ENCODE measurements at places on chromosomes 12 and 14.
A peak's percentile ranks its signal among the peaks of the same experiment; 100 is the strongest.

- no peak for DNase-seq
Observed at GRCh38 chr12:59147791-59148190, 227.5 kb upstream of the LRIG3 start.

DNA sequence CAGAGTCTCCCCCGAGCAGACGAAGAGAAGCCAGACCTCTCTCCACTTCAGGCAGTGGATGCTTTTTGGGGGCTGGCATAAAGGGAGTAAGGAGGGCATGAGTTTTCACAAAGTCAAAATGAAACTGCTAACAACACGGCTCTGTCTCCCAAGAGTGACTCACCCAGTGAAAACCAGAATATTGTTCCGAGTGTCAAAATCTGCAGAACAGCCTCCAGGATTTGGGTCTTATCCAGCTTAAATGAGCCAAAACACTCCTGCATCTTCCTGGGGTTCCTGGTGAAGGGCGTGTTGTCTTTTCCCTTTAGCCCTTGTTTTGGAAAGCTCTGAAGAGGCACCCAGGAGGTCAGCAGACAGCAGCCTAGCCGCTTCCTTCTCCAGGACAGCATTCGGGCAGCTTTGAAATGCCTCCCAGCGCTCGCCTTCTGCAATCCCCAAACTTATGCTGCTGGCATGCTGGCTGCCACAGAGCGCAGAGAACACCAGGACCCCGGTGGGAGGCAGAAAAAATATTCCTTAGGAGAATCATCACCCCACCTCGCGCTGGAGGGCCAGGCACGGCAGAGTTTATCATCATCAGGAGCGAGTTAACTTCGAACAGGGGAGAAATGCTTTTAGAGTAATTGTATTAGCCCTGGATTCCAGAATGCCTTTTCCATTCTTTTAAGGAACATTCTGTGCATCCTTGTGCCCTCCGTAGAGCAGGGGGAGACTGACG lies 117.7 kb upstream of the NCOR2 start:
- peak; percentile 63 for DNase-seq

DNA sequence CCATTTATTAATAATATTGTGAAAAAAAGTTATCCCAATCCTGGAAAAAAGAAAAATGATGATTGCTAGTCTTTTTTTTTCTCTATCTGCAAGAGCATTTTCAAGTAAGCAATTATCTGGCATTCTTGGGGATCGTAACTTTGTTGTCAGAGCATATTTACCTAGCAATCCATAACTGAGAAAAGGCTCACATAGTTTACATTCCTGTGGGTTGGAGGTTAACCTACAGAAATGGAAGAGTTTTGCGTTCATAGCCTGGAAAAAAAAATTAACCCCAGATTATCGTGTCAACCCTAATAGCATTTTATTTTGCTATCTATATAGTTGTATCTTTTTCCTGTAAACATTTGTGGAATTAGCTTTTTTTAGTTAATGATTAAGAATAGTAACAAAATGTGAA lies 292.3 kb downstream of the DAD1 start:
- DNase-seq, result no peak

GRCh38 chr14:56774503-56774902 lies 35.8 kb downstream of the OTX2 start:
- no peak for DNase-seq

DNA sequence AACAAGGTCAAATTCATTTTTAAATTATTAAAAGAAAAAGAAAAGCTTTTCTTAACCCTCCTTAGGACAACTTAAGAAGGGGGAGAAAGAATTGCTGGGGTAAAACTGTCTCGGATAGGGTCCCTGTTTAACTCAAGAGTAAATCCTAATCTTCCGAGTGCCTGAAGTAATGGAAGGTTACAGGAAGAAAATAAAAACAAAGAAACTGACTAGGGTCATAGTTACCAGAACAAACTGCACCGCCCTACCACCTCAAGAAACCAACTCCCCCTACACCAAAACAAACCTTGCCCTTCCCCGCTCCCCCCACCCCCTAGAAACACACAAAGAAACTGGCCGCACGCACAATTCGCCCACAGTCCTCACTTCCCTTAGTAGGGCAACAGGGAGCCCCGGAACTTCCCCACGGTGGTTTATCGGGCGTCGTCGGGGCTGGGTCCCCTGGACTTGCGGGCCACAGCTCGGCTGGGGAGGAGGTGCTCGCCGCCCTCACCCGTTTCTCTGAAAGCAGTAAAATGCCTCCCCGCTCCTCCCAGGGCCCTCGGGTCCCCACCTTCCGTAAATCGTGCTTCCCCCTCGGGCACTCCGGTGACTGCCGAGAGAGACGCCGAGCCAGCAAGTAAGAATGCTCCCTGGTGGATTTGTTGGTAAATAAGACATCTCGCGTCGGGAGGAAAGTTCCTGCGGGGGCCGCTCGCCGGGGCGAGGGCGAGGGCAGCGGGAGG lies 2.4 kb downstream of the SINHCAF start:
- no peak for DNase-seq

DNA sequence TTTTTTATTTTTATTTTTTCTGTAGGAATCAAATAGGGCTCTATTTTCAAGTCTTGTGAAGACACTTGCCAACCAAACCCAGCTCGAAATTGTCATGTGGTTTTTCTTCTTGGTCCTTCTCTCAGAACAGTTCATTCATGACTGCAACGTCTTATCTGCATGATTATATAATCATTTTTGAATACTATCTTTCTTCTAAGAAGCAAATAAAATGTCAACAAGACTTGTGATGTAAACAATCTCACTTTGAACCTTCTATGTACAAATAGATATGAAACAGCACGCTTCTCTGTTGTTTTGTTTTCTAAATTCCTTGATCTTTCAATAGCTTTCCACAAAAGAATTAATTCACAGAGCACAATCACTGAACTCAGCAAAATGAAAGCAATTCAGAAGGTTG lies 320.7 kb downstream of the SOX5 start:
- no peak for DNase-seq

GRCh38 chr12:74286254-74286653 lies 251.4 kb upstream of the ATXN7L3B start:
- DNase-seq, result no peak

DNA sequence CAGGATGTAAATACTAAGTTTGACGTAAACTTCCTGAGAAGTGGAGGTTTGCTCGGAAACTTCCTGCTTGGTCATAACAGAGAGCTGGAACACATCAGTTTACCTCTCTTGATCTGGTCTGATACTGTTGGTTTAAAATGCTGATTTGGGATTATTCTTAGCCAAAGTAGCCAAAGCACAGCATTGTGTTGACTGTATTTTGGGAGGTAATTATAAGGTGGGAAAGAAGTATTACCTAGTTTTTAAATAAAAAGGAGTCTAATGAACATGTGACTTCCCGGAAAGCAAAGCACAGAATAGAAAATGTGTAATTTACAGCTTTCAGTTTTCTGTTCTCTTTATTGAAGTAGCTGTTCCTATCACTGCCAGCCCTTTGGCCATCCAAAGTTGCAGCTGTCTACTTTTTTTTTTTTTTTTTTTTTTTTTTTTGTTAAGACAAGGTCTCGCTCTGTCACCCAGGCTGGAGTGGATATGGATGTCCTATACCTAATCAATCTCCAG lies 52.2 kb upstream of the SRP54 start:
- DNase-seq, result no peak

DNA sequence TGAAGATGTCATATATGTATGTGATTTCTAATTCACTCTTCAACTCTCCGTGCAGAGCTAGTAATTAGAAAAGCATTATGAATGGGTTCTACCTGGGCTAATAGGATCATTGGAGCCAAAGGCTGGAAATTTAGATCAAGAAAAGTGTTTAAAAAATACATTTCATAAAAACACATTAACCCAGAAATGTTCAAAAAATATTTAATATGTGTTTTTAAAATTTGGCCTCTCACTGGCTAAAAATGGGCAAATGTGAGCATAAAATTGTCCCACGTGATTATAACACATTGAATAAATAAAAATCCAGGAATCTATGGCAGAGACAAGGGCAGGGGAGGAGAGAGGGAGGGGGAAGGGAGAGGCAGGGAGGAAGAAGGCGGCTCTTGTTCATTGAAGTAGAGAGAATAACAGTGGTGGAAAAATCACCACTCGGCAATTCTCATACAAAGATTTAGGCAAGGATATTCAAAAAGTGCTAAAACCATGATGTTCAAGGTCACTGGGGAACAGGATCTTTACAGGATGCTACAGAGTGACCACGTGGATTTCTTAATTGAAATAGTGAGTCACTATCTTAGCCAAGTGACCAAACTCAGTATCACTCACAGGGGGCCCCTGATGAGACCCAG lies 38.8 kb downstream of the FBXO21 start:
- no peak for DNase-seq

- no peak for DNase-seq
Observed at GRCh38 chr14:53619691-53620231, 336.9 kb downstream of the BMP4 start.

DNA sequence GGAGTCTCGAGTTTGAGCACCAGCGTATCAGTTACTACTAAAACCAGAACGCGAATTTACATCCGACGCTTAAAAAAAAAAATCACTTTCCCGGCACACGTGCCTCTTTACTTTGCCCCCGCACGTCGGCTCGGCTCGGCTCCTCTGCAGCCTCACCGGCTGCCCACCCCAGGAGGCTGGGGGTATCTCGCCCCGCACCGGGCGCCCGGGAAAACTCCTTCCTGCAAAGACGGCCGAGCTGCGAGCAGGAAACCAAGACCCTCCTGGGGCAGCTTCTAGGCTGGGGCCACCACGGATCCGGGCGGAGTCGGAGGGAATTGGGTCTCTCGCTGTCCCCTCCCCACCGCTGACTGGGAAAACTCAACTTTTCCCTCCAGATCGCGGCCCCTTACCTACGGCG lies 610 bp downstream of the VSIG10 start:
- no peak for DNase-seq

DNA sequence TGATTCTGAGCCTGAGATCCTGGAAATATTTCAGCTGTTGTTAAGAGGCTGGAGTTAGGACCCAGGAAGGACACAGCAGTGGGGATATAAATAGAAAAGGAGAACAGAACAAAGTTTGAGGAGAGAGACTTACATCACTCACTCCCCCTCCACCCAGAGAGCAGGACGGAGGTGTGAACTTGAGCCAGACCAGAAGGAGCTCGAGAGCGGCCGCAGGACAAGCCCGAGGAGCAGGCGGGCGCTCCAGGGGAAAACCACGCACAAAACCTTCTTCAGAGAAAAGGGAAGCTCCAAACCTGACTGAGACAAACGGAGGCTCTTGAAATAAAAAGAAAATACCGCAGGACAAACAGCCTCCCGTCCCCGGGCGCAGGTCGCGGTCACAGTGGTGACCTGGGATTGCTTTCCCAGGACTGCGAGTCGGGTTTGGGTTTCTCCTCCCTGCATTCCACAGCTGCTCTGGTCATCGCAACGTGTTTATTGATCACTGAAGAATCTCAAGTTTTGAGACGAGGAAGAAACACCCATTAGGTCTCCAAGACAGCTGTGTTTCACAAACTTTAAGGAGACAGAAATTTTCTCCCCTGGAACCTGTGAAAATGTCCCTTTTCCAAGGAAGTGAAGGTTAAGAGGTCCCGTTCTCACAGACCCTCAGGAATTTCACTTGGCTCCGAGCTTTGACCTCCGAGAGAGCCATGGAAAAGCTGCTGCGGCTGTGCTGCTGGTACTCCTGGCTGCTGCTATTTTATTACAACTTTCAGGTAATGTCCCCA lies at the start of gene ADGRD1:
Gene ADGRD1 (plus strand): TSS at position 137 of the 773 bp plus-strand sequence. CDS start 559 bp downstream, at position 696.
- peak; percentile 11 for DNase-seq

DNA sequence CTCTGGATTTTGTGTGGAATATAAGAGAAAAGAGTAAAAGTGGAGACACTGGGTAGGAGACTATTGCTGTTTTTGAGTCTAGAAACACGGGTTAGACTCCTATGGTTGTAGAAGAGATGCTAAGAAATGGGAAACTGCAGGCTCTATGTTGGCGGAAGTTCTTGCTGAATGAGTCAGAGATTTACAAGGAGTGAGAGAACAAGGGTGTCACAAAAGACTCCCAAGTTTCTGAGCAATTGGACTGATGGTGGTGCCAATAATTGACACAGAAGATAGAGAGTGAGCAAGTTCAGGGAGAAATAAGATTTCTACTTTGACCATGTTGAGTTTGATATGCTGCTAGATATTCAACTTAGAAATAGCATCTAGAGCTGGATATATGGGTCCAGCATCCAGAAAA lies 2.6 kb upstream of the PRKD1 start:
- DNase-seq, result no peak

- DNase-seq, result no peak
Observed at GRCh38 chr14:82796086-82796485, 1262.4 kb upstream of the SEL1L start.

GRCh38 chr14:65949711-65950516 lies 536.3 kb upstream of the CCDC196 start:
- DNase-seq, result no peak

DNA sequence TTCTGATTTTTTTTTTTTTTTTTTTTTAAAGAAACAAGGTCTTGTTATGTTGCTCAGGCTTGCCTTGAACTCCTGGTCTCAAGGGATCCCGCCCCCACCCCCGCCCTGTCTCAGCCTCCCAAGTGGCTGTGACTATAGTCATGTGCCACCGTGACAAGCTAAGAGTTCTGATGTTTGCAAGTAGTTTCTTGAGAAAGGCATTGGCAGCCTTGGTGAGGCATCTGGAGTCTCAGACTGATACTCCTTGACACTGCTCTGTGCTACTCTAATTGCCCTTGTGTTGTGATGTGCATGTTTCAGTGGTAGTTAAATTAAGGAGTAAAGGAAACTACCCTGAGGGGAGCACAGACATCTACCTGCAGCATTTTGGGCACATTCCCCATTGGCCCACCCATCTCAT lies 46.2 kb upstream of the OR4E1 start:
- no peak for DNase-seq

DNA sequence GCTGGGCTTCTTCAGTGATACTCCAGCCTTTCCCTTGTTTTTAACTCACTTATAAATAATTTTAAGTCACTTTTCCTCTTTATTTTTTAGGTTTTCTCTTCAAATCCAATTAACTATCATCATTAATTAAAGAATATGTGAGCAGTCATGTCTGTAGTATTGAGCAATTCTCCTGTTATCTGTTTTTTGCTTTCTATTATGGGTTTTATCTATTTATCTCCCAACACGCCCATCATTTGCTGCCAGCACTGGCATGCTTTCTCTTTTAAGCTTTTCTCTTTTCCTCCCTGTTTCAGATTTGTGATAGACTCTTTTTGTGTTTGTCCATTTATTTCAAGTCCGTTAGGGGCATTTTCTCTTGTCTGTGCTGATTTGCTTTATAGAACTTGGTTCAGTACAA lies 72.3 kb downstream of the CRADD start:
- DNase-seq, result no peak

GRCh38 chr12:92561543-92561899 lies 141.3 kb upstream of the PLEKHG7 start:
- DNase-seq, result no peak

DNA sequence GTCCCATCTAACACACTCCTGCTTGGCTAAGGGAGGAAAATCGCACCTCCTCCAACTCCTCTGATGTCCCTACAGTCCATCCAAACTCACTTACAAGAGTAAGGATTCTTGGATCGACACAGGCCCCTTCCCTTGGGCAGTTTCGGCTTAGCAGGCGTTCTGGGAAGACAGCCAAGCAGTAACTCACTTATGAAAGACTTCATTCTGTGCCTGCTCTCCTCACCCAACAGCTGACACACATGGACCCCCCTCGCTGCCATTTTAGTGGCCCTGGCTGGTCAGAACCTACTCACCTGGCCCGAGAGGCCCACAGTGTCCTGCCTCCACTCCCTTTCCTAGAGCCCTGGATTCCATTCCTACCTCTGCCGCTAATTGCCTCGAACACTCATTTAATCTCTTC lies 52.3 kb upstream of the BCL2L14 start:
- DNase-seq, result no peak

Data from occipital lobe (tissue), 3 donors.